ENCODE measurements at places on chromosomes 4 and X. TPM values are rescaled to one million over a fixed set of nuclear protein-coding genes. Genes with fewer than 3 reads are reported as not detected.

GRCh38 chr4:76897536-76898384, at the start of gene SOWAHB:
TSS of gene SOWAHB (minus strand) at chr4:76898144. CDS start at chr4:76897849, 295 bp downstream.
- H3K36me3 ChIP-seq = no peaks in the 10 kb centered on the region
- no peak within 1 kb of the TSS for H3K27ac ChIP-seq
- H3K4me1 ChIP-seq = peaks cover 10% of the 10 kb centered on the region
- peaks cover 48% of the 10 kb centered on the region for H3K27me3 ChIP-seq
- DNase-seq = peak; percentile 68

- no peak overlapping the region for H3K27ac ChIP-seq
- no peaks in the 10 kb centered on the region for H3K36me3 ChIP-seq
- peaks cover 15% of the 10 kb centered on the region for H3K27me3 ChIP-seq
- no peaks in the 10 kb centered on the region for H3K4me1 ChIP-seq
Measured at GRCh38 chrX:151697522-151697921, 2.3 kb downstream of the PRRG3 start.

GIMD1 gene
- not detected for total RNA-seq

PAGE5 gene
- total RNA-seq = not detected

DNA sequence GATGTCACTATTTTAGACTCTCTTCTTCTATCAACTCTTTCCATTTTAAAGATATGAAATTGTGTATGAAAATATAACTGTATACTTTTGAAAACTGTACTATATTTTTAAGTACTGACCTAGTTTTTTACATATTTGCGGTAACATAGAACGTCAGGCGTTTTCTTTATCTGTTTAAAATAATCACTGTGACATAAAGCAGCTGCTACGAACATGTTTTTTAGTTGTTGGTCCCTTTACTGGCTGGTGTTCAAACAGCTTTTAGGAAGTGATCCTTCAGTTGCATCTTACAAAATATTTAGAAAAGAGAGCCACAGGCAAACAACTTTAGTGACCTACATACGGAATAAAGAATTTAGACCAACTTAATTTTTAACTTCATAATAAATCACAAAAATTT, 73.1 kb downstream of the METTL14 start:
- H3K27me3 ChIP-seq = no peaks in the 10 kb centered on the region
- H3K27ac ChIP-seq = no peak overlapping the region
- peaks cover 20% of the 10 kb centered on the region for H3K36me3 ChIP-seq
- no peak overlapping the region for H3K4me3 ChIP-seq
- no peak for DNase-seq
- peaks cover 3% of the 10 kb centered on the region for H3K4me1 ChIP-seq

GRCh38 chrX:67720344-67720743, 176.5 kb downstream of the AR start:
- H3K27ac ChIP-seq = no peak overlapping the region
- DNase-seq = no peak
- no peaks in the 10 kb centered on the region for H3K27me3 ChIP-seq

SPANXA1 gene
- total RNA-seq = not detected

CLDN2 gene
- not detected for total RNA-seq

DNA sequence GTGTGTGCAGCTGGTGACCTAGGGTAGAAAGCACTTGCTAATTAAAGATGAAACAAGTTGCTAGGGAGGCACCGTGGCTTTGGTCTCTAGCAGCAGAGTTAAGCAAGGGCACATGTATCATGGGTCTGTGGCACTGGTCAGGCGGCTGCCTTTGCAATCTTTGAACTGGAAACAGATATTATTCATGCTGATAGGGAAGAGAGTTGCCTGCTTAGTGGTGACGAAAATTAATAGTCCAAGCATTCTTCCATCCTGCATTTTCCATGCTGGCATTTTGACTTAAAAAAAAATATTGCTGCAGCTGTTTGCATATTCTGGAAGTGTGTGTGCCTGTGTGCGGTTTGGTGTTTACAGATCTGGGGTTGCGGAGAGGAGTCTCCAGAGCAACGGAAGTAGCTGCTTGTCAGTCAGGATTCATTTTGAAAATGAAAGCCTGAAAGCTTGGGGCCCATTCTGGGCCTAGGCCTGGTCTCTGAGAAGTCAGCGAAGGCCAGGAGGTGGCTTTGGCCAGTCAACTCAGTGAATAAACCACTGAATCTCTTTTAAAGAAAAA, 2.3 kb upstream of the SOWAHD start:
- no peaks in the 10 kb centered on the region for H3K36me3 ChIP-seq
- peak overlapping the region; percentile 80 for H3K4me3 ChIP-seq
- no peaks in the 10 kb centered on the region for H3K27me3 ChIP-seq
- H3K27ac ChIP-seq = peak overlapping the region; percentile 99

BTC gene
- total RNA-seq = not detected

USP26 gene
- total RNA-seq = not detected

DNA sequence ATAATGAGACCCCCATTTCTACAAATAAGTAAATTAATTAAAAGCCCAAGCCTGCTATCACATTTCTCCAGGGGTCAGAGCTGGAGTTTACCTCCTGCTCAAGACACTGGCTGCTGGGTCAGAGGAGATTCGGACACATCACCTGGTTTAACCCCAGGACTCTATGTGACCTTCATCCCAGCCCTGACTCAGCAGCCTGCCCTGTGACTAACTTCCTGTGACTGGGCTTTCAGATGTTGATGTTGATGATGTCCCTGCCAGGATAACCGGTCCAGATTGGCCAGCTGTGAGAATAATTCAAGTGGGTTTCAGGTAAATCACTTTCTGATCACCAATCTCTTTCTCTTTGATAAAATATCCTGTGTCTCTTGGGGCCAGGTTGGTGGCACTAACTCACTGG, 102.4 kb upstream of the MAML3 start:
- no peak overlapping the region for H3K4me3 ChIP-seq
- DNase-seq = no peak
- peaks cover 22% of the 10 kb centered on the region for H3K4me1 ChIP-seq
- no peaks in the 10 kb centered on the region for H3K36me3 ChIP-seq

GRCh38 chrX:11309220-11309619, 16.0 kb downstream of the AMELX start:
- no peaks in the 10 kb centered on the region for H3K4me1 ChIP-seq
- no peak for DNase-seq
- no peak overlapping the region for H3K4me3 ChIP-seq
- no peaks in the 10 kb centered on the region for H3K36me3 ChIP-seq
- no peaks in the 10 kb centered on the region for H3K27me3 ChIP-seq

CDKL2 gene
- total RNA-seq = not detected

GRCh38 chr4:102168580-102168979, 176.7 kb downstream of the SLC39A8 start:
- no peak for DNase-seq
- no peak overlapping the region for H3K27ac ChIP-seq
- H3K27me3 ChIP-seq = no peaks in the 10 kb centered on the region
- H3K4me3 ChIP-seq = no peak overlapping the region

All from activated CD4-positive, alpha-beta T cell treated with anti-CD3 and anti-CD28 coated beads, Interleukin-2, amount 10 ng/mL, durations not matched to agents 24 days and 14 days (primary cell).